ENCODE measurements at places on chromosomes 2 and 18.
A peak's percentile ranks its signal among the peaks of the same experiment; 100 is the strongest.

DNA sequence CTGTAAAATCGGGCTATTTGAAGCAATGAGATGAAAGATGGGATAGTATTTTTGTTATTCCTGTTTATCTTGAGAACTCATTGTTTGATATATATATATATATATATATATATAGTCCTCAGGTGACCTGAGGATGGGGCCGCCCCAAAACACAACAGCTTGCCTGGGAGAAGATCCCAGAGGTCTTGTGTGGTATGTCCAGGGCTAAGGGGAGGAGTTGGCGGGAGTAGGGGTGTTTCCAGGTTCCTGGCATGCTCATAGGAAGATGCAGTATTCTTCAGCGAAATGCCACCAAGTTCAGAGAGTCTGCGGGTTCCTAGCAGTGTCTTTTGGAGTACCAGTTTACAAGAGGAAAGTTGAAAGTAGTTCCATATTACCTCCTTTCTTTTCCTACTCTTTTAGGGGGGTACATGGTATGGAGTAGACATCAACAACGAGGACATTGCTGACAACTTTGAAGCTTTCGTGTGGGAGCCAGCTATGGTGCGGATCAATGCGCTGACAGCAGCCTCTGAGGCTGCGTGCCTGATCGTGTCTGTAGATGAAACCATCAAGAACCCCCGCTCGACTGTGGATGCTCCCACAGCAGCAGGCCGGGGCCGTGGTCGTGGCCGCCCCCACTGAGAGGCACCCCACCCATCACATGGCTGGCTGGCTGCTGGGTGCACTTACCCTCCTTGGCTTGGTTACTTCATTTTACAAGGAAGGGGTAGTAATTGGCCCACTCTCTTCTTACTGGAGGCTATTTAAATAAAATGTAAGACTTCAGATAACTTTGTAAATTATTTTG lies 18.3 kb downstream of the CCT7 start:
- no peak for DNase-seq

GRCh38 chr2:31802711-31803110 lies 208.1 kb downstream of the MEMO1 start:
- no peak for DNase-seq

DNA sequence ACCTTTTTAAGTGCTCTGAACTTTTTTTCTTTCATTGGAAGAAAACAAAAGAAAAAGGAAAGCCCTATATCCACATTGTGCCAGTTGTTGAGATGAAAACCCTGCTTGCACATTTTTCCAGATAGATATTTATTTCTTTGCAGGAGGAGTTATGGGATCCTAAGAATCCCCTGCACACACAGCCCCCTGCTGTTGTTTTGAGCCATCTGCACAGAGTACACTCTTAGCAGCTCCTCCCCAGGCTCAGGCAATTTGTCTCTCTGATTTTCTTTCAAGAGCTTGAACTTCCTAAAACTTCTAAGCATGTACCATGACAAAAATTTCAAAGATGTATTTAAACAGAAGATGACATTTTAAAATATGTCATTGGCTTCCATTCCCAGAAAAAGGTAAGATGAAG lies 436.9 kb downstream of the METTL4 start:
- no peak for DNase-seq

GRCh38 chr2:61287254-61287653 lies 125.3 kb downstream of the C2orf74 start:
- no peak for DNase-seq

DNA sequence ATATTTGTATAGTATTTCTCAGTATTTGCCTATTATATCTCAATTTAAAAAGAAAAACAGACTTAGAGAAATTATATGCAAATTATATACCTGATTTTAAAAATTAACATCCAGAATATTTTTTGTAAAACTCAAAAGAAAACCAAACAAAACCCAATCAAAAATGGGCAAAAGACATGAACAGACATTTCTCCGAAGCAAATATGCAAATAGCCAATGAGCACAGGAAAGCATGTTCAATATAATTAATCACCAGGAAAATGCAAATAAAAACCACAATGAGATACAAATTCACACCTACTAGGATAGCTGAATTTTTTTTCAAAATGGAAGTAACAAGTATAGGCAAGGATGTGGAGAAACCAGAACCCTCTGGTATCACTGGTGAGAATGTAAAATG lies 108.0 kb downstream of the USP34 start:
- no peak for DNase-seq

GRCh38 chr2:40004336-40004735 lies 225.3 kb upstream of the THUMPD2 start:
- DNase-seq = no peak

GRCh38 chr2:217299590-217299989 lies 439.7 kb upstream of the TNP1 start:
- DNase-seq = no peak

DNA sequence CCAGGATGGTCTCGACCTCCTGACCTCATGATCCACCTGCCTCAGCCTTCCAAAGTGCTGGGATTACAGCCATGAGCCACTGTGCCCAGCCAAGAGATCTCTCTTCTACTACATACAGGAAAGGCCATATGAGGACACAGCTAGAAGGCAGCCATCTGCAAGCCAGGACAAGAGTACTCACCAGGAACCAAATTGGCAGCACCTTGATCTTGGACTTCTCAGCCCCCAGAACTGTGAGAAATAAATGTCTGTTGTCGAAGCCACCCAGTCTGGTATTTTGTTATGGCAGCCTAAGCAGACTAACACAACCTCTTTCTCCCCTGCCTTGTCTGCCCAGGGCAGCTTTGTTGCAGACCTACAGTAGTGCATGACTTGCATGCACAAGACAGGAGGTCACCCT lies 211.3 kb upstream of the HAAO start:
- no peak for DNase-seq

- DNase-seq = peak; percentile 17
Measured at GRCh38 chr2:230888824-230889400, 24.2 kb downstream of the ITM2C start.

- DNase-seq = no peak
Measured at GRCh38 chr2:18156421-18156820, 278.0 kb downstream of the KCNS3 start.

- DNase-seq = no peak
Measured at GRCh38 chr2:104289651-104290565, 564.0 kb upstream of the POU3F3 start.

GRCh38 chr2:20617081-20617575 lies 33.8 kb downstream of the HS1BP3 start:
- peak; percentile 80 for DNase-seq

GRCh38 chr2:237824085-237824484 lies 25.5 kb downstream of the RBM44 start:
- no peak for DNase-seq

DNA sequence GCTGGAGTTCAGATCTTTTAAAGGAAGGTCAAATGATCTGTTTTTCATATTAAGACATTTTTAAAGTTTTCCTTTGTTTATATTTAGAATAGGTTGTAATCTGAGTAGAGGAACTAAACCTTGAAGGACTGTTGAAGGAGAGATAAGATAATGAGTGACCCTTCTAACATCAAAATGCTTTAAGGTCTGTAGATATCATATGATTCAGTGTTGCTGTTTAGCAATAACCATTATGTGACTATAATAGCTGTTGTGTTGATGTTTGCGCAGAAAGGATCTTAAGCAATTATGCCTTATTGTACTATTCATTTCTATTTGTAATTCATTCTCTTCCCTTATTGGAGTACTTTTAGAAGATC lies 60.0 kb downstream of the SLC16A14 start:
- DNase-seq = no peak

- DNase-seq = peak; percentile 64
Measured at GRCh38 chr2:128376241-128377041, 57.8 kb upstream of the HS6ST1 start.

GRCh38 chr18:79897940-79898625 lies 53.4 kb downstream of the SLC66A2 start:
- DNase-seq = no peak

DNA sequence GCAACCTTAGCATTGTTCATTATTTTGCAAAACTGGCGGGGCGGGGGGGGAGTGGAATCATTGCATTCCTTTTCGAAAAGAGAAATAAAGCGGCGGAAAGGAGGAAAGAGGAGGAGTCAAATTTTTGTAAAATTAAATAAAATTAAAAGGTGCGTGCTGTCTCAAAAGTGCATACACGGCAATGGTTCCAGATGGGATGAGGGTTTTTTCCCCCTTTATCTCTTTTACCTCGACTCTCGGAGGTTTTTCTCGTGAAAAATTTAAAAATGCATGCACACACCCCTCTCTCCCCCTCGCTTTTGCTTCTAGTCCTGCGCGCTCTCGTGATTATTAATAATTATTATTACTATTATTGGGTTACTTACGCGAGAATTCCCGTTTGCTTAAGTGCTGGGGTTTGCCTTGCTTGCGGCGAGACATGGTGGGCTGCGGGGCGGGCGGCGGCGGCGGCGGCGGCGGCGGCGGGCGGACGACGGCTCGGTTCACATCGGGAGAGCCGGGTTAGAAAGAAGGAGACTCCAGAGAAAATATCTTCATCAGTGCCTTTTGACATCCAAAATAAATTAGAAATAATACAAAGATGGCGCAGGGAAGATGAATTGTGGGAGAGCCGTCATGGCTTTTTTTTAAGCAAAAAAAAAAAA lies 481 bp downstream of the BCL11A start:
- DNase-seq = no peak

DNA sequence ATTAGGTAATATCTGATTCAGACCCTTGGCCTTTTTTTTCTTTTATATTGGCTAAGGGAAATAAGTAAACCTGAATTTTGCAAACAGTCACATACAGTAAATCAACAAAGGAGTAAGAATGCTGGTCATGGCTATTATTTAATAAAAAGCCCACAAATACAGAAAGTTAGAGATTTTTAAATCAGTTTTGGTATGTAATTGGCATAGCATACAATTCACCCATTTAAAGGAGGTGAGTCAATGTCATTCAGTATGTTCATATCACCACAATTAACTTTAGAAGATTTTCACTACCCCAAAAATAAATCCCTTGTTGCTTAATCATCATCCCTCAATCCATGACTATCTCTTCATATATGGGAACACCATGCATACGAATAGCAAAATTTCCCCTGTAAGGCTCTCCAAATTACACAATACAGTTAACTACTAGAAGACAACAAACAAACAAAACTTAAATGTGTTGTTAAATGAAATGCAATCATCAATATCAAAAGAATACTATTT lies 45.9 kb upstream of the NYAP2 start:
- no peak for DNase-seq

All from aorta (tissue), 5 donors.